ENCODE measurements at places on chromosomes 13 and 19. TPM values are rescaled to one million over a fixed set of nuclear protein-coding genes. Genes with fewer than 3 reads are reported as not detected.

Gene MISP
- total RNA-seq, result 60.7 TPM

Gene FREM2
- total RNA-seq, result not detected

Gene NPHS1
- 0.38 TPM for total RNA-seq

Gene KLK10
- total RNA-seq, result 0.31 TPM

Gene SYNGR4
- 3.6 TPM for total RNA-seq

Gene FTL
- total RNA-seq, result 19,243 TPM

Gene MEIOSIN
- 0.05 TPM for total RNA-seq

Gene TMEM259
- total RNA-seq, result 128 TPM

Gene UNC13A
- total RNA-seq, result 1.1 TPM

Gene TNNT1
- total RNA-seq, result 136 TPM

Gene RASIP1
- 0.29 TPM for total RNA-seq

Gene ZNF415
- not detected for total RNA-seq

Gene LRRC8E
- 5.1 TPM for total RNA-seq

Gene PIK3R2
- total RNA-seq, result 9.4 TPM

Gene PRTN3
- total RNA-seq, result 0.24 TPM

Gene CAPNS1
- 2,269 TPM for total RNA-seq

Gene PPP1R13L
- total RNA-seq, result 52.2 TPM

Gene RYR1
- total RNA-seq, result 5.2 TPM

Gene IQCN
- 1.1 TPM for total RNA-seq

Gene GSX1
- not detected for total RNA-seq

Gene SERTM1
- not detected for total RNA-seq

Gene PLIN4
- total RNA-seq, result 0.05 TPM

Gene SIGLEC12
- total RNA-seq, result not detected

All from A549 treated with dexamethasone at 1 μM for 4 hours (cell line).